Suppressor macrophage treated with lipopolysaccharide for 1 hour (primary cell): ENCODE measurements at places on chromosomes 6 and 20.

GRCh38 chr6:32885698-32886286 is 31.8 kb downstream of the PSMB9 start:
- DNase-seq, result peak; percentile 93

GRCh38 chr6:135972586-135972985 is 121.1 kb downstream of the PDE7B start:
- DNase-seq, result no peak

GRCh38 chr20:48709744-48710143 is 118.1 kb downstream of the PREX1 start:
- DNase-seq, result no peak

GRCh38 chr6:159977255-159977903 is 8.5 kb downstream of the IGF2R start:
- no peak for DNase-seq

DNA sequence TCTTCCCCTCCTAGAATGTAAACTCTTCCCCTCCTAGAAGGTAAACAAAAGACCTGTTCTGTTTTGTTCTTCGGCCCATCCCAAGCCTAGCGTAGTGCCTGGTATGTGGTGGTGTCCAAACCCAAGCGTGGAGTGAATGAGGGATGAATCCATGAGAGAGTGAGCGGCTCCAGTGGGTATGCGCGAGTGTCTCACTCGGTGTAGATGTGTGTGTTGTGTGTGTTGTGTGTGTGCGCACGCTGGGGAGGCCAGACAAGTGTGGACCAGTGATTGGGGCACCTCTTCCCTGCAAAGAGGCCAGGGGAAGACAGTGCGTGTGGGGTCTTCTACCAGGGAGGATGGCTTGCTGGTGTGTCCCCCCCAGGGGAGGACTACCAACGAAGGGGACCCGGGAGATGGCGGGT is 392 bp upstream of the SLC2A10 start:
- DNase-seq, result no peak
